Hypothalamus (tissue), 51 donors: ENCODE measurements at places on chromosomes 12 and 14.

DNA sequence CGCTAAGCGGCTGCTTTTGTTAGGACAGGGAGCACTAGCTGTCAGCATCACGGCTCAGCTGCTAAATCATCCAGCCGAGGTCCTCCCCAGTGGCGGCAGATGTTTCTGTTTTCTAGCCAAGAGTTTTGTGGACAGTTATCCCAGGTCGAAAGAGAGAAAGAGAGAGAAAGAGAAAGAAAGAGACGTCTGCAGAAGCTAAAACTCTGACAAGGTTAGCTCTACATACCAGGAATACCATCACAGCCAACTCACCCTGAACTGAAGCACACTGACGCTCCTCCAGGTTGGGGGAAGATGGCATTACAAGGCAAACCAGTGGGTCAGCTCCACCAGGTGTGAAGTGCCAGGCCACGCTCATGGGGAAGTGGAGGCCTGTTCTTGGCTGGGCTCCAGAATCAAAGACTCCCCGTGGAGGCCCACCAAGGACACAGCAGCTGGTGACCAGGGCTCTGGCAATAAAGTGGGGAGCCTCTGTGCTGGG is 64.9 kb upstream of the DICER1 start:
- no peak for DNase-seq

DNA sequence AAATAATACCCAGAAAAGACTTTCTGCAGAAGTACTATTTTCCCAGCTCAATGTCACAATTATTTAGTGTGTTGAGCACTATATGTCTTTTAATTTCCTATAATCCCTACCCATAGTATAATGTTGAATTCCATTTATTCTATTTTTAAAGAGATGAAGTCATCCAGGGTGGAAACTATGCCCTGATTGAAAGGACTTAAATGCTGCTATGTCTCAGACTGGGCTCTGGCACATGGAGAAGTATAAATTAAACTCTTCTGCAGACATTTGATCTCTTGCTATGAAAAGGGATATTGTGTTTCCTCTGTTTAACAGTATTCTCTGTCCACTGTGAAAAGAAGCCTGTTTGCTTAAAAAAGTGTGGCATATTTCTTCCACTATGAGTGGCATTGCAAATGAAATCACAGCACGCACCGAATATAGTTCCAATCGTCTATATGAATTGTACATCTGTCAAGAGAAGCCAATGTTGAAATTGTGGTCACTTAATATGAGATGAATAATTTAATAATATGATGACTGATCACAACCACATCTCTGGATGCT is 192.3 kb downstream of the BCAT1 start:
- no peak for DNase-seq

DNA sequence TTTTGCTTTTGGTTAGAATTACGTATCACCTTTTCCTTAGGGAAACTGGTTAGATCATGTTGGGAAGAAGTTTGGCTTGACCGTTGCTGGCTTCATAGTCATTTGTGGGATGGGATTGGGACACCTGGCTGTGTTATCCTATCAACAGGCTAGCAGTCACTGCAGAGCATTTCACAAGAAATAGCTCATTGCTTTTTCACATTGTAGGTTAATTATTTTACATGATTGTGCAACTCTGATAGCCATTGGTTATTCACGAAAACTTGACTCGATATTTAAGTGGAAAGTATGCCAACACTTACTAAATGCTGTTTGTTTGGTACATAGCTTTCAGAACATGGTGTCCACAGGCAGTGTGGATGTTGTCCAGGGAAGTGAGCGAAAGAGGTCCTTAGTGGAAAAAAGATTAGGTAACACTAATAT is 89.4 kb downstream of the NKX2-1 start:
- no peak for DNase-seq

- no peak for DNase-seq
These were observed 42.7 kb downstream of the TMEM121 start for GRCh38 chr14:105568859-105569766.

DNA sequence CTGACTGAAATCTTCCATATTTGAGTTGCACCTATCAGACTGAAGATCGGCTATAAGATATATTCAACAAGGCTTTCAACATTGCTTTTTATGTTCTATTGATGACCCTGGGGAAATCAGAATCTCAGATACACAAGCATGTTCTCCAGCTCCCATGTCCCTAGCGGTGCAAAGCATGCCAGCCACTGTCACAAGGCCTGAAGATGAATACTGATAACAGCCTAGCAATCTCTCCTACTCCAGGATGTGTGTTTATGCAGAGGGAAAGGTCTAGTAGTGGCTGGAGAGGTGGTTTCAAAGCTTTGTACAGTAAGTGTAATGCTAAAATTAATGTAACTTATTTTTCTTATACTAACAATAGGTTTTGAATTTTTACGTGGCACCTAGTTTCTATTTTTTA is 64.6 kb downstream of the SOX5 start:
- DNase-seq: no peak

GRCh38 chr14:50521912-50522341 is 10.4 kb downstream of the MAP4K5 start:
- DNase-seq: no peak

- DNase-seq: no peak
These were observed 136.6 kb downstream of the LMNTD1 start for GRCh38 chr12:25416516-25416915.

DNA sequence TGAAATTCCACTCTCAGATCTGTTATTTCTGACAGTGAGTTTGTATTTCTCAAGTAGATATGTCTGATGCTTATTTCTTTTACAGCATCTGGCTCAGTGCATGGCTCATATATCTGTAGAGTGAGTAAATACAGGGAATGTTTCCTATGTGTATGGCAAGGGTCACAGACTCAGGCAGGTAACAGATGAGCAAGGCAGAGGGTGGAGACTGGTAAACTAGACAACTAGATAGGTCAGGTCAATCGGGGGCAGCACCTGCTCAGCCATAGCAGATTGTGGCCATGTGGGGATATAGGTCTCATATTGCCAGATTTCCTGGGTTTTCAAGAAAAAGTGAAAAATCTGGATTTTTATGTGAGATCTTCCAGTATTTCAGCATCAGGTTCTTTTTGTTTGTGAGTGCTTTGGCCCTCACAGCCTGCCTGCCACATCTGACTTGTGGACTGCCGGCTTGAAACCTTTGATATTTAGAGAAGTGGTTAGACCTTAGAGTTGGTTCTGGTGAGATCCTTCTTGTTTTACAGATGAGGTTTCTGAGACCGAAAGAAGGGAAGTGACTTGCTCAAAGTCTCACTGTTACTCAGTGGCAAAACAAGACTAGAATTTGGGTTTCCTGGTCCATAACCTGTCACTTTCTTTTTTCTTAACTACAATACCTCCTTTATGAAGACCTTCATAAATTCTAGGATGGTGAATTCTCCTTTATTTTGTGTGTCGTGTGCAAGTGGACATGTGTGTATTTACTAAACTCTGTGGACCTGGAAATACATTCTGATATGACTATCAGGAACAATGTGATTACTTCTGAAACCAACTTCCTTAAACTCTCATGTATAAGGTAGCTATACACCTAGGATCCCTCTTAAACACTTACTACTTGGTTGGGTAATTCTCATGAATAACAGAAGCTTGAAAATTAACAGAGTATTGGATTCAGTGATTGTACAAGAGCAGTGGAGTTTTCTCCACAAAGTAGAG is 34.4 kb downstream of the PROX2 start:
- DNase-seq: no peak

- DNase-seq: no peak
These were observed 11.3 kb upstream of the SLC5A8 start for GRCh38 chr12:101221301-101221700.
